ENCODE measurements at places on chromosomes 2 and 18.

DNA sequence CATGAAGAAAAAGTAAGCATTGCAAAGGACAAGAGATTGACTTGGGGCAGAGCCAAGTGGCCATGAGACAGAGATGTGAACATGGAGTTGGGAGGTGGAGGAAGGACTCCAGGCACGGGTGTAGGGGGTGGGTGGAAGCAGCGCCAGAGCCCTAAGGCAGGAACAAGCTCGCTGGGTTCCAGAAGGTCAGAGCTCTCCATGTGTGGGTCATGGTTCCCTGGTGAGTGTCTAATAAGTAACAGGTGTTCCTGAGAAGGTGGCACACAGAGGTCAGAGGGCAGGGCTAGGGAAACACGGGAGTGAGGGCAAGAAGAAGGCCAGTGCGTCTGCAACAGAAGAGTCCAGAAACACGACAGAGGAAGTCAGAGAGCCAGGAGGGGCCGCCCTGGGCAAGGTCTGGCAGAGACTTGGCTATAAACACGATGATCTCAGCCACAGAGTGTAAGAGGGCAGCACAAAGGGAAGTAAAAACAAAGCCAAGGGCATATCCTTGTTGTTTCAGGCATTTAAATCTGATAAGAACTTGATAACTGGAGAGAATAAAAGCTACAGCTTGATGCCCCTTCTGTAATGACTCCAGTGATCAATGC lies 260.8 kb downstream of the TGIF1 start:
- DNase-seq = no peak

DNA sequence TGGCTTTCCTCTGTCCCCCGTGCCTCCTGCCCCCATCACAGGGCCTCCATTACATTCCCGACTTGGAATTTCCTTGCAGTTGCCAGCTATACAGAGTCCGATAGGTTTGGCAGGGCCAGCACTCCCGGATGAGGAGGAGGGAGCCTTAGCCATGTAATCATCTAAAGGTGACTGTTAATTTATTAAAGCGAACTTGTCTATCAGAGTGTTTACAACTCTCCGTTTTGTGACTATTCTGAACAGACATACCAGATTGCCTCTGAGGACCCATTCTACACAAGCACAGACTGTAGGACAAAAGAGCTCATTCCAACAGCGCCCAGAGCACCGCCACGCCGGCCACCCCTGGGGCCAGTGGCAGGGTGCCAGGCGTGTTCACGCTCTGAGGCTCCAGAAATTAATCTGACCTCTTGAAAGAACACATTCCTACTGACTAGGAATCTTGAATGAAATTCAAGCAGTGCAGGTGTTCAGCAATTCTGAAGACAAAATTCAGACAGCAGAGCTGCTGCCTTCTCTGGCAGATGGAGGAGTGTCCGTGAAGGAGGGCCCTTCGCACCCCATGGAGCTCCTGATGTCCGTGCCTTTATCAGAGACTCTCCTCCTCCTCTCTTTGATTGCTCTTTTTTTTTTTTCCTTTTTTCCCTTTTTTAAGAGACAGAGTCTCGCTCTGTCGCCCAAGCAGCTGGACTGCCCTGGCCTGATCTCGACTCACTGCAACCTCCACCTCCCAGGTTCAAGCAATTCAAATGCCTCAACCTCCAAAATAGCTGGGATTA lies 58.1 kb upstream of the RALBP1 start:
- no peak for DNase-seq

GRCh38 chr2:41954304-41955291 lies 93.2 kb upstream of the PKDCC start:
- DNase-seq = no peak

GRCh38 chr2:46018773-46019591 lies 278.2 kb upstream of the EPAS1 start:
- no peak for DNase-seq

- DNase-seq = no peak
Observed at GRCh38 chr18:60732143-60732542, 359.6 kb upstream of the MC4R start.

All from NCI-H526 (cell line).